ENCODE measurements at places on chromosomes 1 and 21. TPM values are rescaled to one million over a fixed set of nuclear protein-coding genes. Genes with fewer than 3 reads are reported as not detected.

- peak; percentile 96 for DNase-seq
Measured at GRCh38 chr1:6859415-6860343, 74.4 kb downstream of the CAMTA1 start.

DNA sequence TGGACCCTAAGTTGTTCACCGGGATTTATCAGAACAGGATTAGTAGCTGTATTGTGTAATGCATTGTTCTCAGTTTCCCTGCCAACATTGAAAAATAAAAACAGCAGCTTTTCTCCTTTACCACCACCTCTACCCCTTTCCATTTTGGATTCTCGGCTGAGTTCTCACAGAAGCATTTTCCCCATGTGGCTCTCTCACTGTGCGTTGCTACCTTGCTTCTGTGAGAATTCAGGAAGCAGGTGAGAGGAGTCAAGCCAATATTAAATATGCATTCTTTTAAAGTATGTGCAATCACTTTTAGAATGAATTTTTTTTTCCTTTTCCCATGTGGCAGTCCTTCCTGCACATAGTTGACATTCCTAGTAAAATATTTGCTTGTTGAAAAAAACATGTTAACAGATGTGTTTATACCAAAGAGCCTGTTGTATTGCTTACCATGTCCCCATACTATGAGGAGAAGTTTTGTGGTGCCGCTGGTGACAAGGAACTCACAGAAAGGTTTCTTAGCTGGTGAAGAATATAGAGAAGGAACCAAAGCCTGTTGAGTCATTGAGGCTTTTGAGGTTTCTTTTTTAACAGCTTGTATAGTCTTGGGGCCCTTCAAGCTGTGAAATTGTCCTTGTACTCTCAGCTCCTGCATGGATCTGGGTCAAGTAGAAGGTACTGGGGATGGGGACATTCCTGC, 3.9 kb upstream of the OLFML3 start:
- no peak for DNase-seq

Gene FAM151A
- polyA plus RNA-seq = not detected

GRCh38 chr1:27348861-27349783, 7.3 kb downstream of the SYTL1 start:
- no peak for DNase-seq

- no peak for DNase-seq
Measured at GRCh38 chr1:29963946-29964345, 727.6 kb downstream of the PTPRU start.

DNA sequence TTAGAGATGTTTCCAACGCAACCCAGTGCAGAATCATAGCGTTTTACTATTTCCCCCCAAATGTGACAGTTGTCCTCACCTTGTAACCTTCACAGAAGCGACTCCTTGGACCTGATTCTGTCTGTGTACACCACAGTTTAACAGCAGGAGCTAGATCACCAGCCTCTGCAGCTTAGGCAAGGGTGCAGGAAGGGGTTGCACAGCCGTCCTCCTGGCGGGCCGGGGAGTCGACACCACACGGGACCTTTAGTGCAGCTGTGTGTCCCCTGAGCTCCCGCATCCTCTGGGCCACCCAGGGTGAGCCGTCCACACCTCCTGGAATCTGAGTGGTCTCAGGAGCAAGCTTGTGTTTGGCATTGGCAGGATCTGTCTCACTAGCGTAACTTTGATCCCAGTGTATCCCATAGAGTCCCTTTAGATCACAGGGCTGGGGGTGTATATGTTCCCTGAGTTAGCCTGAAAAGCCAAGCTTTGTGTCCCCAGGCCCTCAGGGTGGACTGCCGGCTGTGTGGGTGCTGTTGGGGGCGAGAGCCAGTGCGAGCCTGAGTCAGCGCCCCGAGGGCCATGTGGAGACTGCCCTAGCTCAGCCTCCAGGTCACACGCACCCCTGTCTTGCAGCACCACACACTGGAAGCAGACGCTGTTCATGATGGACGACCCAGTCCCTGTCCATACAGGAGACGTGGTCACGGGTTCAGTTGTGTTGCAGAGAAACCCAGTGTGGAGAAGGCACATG, 27.5 kb downstream of the PRMT2 start:
- DNase-seq = no peak

Gene RHD
- not detected for polyA plus RNA-seq

DNA sequence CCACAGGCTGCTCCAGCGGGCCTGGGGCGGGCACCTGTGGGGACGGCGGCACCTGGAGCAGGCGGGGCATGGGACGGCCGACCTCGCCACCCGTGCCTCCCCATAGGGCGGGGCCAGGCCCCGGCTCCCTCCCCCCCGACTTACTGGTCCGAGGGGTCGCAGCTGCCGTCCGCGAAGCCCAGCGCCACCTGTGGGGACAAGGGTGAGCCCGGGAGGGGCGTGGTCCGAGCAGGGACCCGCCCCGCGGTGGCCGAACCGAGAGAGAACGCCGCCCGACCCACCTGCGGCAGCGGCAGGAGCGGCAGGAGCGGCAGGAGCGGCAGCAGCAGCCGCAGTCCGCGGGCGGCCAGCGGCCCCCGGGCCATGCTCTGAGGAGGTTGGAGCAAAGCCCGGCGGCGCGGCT, at the start of gene TMEM52:
TMEM52 (minus strand) TSS at position 379 of the 403 bp plus-strand sequence; CDS start at position 365, 14 bp downstream.
- no peak for DNase-seq

DNA sequence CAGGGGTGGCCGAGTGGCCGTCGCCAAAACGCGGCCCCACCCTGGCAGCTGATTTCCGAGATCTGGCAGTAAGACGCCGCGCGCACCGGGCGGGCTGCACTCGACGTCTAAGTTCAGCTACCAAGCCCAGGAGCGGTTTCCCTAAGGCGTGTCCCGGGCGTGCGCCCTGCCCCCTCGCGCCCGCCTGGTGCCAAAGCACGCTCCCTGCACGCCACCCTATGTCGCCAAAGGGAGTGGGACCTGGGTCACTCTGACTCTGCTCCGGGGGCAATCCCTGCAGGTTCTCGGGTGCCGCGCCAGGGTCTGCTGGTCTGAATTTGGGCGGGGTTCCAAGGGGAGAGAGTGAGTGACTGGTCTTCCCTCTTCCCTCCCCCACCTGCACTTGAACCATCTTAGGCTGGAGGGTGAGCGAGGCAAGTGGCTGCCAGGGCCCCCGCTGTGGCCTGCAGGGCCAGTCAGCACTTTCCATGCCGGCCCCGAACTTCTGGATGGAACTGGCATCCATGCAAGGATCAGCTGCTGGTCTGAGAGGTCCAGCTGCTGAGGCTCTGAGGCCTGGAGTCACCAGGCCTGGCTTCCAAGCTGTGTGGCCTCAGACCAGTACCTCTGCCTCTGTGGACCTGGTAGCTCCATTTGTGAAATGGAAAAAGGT, at the start of gene LRRC38:
LRRC38 (minus strand) TSS at position 109 of the 652 bp plus-strand sequence. CDS start 410 bp downstream, outside the sequence.
- DNase-seq = no peak

GRCh38 chr1:238999944-239000343, 386.4 kb upstream of the CHRM3 start:
- DNase-seq = no peak

Gene LCE1E
- not detected for polyA plus RNA-seq

Gene HPDL
- polyA plus RNA-seq = 0.50 TPM

- DNase-seq = no peak
Measured at GRCh38 chr1:15856888-15857287, 9.4 kb downstream of the SPEN start.

GRCh38 chr1:26887125-26887524, 3.0 kb downstream of the GPN2 start:
- DNase-seq = no peak

DNA sequence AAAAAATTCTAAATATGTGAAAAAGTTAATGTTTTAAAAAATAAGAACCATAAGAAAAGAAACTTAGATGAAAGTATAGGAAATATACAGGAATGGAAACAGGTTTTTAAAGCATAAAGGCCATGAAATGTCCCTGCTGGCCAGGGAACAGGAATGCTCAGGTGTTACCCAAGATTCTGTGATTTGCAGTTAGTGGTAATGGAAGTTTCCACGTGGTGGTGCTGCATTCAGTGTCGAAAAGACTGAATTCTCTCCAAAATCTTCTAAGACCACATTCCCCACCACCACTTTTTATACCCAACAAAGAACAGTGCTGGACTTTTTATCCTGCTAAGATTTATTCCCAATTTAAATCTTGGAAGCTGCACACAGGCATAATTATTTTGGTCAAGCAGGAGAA, 126.2 kb downstream of the PRRX1 start:
- DNase-seq = no peak

DNA sequence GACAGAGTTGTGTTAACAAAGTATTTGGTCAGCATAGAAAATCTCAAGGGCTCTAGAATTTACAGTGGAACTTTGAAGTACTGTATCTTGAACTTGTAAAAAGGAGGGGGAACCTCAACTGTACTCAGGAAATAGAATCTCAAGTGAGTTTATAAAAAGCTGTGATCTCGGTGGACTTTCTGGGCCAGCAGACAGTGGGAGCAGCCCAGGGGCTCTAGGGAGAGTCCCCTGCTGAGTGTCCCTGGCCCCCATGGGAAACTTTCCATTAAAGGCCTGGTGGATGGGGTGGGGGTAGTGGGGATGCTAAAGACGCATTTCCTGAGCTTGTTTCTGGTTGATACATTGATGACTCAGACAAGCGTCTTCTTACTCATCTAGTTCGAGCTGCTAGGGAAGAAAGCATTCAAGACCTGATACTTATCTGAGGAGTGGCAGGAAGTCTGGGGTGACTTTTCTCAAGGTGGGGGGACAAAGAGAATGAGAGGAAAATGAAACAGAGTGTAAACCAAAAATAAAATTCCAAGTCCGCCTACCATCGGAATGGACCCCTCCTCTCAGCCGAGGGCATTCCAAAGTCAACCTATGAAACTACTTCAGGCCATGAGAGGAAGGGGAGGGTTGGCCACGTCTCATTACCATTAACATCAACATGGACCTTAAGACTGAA, 65.5 kb downstream of the NID1 start:
- peak; percentile 74 for DNase-seq

- no peak for DNase-seq
Measured at GRCh38 chr1:172125812-172126430, 284.6 kb downstream of the DNM3 start.

Gene XCL2
- not detected for polyA plus RNA-seq

Gene LRRC38
- not detected for polyA plus RNA-seq

GRCh38 chr1:248828845-248829244, 3.1 kb upstream of the SH3BP5L start:
- DNase-seq = no peak

DNA sequence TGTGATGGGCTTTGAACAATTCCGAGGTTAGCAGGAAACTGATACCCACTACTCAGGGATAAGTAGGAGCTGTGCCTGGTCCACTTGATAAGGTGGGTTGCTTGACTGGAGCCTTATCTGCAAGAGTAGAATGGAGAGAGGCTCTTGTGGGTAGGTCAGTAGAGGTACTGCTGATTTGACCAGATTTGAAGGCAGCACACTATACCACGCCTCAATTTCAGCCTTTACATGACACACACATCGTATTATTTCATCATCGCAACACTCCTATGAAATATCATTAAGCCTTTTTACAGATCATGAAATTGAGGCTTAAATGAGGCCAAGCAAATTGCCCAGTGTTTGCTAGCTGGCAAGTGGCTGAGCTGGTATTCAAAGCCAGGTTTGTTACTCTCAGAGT, 69.6 kb downstream of the KCNJ15 start:
- no peak for DNase-seq

Gene FMO3
- 2.8 TPM for polyA plus RNA-seq

Gene ETNK2
- 25.1 TPM for polyA plus RNA-seq

Gene KRTAP23-1
- polyA plus RNA-seq = not detected

Gene DUSP10
- polyA plus RNA-seq = 34.2 TPM

DNA sequence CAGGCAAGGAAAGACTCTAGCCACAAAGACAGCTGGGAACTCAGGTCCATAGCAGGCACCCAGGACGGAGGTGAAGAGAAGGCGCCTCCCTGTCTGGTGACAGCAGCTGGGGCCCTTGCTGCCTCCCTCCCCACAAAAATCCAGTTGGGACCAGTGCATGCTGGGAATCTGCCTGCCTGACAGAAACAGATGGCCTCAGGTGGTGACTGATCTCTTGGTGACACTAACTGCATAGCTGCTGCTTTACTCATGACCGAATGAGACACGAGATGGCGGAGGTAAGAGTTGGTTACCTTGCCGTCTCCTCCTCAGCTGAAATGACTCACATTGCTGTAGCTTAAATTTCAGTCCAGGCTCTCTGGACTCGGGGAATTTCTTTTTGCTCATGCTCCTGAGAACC, 130.3 kb downstream of the FGGY start:
- no peak for DNase-seq

Gene LRRC71
- polyA plus RNA-seq = not detected

All from AG04450 (cell line).